CD4-positive, alpha-beta T cell treated with Interleukin-10 for 1 hour (primary cell): ENCODE measurements at places on chromosomes 4 and X.

DNA sequence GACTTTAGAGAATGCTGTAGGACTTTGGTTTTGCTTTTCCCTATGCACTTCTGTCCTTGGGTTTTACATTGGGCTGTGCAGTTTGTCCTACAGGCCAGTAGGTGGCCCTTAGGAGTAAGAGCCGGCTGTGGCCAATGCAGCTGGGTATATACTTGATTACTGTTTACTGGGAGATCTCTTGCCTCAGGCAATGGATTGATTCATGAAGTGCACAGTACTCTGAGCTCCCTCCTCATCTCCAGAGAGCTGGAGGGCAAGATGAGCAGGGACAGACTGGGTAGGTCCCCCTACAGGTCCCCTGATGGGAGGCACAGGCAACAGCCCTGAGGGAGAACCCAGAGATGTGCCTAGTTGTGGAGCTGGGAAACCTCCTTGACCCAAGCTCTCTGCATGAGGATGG, 103.8 kb upstream of the QRFPR start:
- DNase-seq = peak; percentile 19

GRCh38 chrX:17299206-17299605, 75.8 kb upstream of the NHS start:
- DNase-seq = no peak

GRCh38 chr4:116005806-116006088, 892.3 kb upstream of the NDST4 start:
- DNase-seq = no peak

DNA sequence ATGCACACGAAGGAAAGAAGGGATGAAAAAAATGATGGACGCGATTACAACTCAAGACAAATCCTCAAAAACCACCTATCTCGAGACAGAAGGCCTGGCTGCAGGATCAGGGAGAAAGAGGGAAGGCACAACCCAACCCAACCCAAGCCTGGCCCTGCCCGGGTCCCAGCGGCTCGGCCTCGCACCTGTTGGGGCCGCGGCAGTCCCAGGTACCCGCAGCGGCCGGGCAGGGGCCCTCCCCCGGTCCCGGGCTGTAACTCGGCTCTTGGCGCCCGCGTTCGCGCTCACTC, 464 bp downstream of the RASGEF1B start:
- DNase-seq = no peak
